Head of caudate nucleus (tissue), 42 donors: ENCODE measurements at places on chromosomes 3 and 15.

GRCh38 chr3:183464480-183464879, 36.1 kb upstream of the MCF2L2 start:
- no peak for DNase-seq

GRCh38 chr15:31442699-31443111, 116.1 kb downstream of the KLF13 start:
- DNase-seq: no peak

GRCh38 chr3:138686771-138687221, 78.2 kb downstream of the FAIM start:
- DNase-seq: no peak

- no peak for DNase-seq
Measured at GRCh38 chr3:108918866-108919265, 34.8 kb downstream of the GUCA1C start.

DNA sequence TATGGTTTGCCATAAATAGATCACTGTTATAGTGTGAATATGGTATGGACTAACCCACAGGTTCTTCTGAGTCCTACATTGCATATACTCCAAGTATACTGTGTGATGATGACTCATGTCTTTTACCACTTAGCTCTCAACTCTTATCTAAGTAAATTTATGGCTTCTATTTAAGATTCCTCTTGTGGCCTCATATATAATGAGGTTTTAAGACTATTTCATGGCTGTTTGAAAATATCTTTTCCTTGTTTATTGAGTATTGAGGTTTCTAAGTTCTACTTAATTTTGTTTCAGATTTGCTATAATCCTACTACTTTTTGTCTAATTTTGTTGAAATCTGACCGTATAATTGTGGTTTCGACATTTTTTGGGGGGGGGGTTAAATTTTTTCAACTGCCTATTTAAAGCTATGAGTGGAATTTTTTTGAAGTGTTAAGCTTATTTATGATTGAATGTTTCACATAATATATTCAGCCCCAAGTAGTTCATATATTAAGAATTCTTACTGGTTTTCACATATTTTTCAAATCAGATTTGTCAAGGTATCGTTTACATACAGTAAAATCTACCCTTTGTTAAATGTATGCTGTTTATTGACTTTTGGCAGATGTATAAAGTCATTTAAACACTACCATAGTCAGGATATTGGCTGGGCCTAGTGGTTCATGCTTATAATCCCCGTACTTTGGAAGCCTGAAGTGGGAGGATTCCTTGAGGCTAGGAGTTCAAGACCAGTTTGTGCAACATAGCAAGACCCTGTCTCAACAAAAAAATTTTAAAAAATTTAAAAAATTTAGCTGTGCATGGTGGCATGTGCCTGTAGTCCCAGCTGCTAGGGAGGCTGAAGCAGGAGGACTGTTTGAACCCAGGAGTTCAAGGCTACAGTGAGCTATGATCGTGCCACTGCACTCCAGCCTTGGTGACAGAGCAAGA, 11.7 kb downstream of the SLC25A36 start:
- DNase-seq: no peak

GRCh38 chr3:29721789-29722188, 440.9 kb downstream of the RBMS3 start:
- DNase-seq: no peak

- no peak for DNase-seq
Measured at GRCh38 chr15:65383991-65384390, 6.2 kb upstream of the IGDCC3 start.

GRCh38 chr3:54574906-54575617, 352.8 kb downstream of the LRTM1 start:
- no peak for DNase-seq

- DNase-seq: no peak
Measured at GRCh38 chr3:37949866-37950265, 40.7 kb upstream of the VILL start.

DNA sequence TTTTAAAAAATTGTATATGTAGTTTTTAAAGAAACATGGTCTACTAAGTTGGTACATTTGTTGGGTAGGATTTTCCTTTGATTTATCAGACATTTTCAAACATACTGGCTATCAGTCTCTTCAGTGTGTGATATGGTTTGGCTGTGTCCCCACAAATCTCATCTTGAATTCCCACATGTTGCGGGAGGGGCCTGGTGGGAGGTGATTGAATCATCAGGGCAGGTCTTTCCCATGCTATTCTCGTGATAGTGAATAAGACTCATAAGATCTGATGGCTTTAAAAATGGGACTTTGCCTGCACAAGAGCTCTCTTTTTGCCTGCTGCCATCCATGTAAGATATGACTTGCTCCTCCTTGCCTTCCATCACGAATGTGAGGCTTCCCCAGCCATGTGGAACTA, 121.9 kb downstream of the ABI3BP start:
- no peak for DNase-seq

DNA sequence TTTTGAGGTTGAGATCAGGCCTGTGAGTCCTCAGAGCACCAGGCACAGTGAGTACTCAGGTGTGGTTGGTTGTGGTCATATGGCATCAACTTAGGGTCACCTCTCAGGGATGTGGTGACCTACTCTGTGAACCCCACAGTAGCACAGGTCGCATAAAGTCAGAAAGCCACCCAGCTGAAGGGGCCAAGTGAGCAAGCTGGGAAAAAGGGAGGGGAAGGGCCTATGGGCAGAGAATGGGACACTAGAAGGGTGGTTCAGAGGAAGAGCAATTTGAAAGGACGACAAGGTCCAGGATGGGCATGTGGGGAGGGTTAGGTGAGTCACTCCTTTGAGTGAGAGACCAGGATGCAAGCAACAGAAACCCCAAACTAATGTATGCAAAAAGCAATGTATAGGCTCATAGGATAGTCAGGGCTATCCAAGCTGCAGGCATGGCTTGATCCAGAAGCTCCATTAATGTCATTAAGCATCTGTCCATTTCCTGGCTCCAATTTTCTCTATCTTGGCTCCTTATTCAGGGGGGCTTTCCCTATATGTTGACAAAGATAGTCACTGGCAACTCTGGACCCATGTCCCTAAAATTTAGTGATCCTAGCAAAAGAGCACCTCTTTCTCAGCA, 33.5 kb downstream of the HMCES start:
- no peak for DNase-seq

DNA sequence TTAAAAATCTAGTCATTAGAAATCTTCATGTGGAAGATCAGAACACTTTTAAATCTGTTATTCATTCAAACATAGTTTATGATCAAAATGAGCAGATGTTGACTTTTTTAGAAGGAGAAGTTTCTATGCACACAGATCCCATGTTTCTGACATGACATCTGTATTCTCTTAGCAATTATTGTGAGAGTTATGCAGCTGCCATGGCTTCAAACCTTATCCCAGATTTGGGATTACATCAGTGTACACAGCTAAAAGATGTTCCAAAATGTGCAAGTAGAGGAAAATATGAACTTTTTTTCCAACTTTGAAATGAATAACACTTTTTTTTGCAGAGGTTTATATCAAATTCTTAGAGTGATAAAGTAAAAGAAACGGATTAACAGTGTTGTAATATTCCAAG, 1166.9 kb downstream of the ZPLD1 start:
- no peak for DNase-seq
